ENCODE measurements at places on chromosomes 3 and 15.

- DNase-seq: no peak
Observed at GRCh38 chr15:96264801-96265515, 65.5 kb upstream of the NR2F2 start.

DNA sequence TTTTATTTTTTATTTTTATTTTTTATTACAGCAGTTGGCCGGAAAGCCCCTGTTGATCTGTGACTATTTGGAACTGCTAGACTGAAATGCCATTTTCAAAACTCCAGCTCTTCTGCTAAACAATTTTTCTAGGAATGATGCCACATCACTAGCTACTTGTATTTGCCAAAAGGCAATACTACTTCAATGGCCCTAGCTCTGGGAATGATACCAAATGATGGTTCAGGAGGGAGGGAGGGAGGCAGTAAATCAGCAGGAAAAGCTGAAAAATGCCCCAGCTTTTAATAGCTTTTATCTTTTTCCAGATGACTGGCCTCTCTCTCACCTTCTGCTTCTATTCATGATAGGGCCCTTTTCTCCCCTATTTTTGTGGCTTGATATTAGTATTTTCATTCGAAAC lies 2.6 kb upstream of the CHL1 start:
- no peak for DNase-seq

- DNase-seq: no peak
Observed at GRCh38 chr15:99282586-99282985, 31.3 kb downstream of the LRRC28 start.

DNA sequence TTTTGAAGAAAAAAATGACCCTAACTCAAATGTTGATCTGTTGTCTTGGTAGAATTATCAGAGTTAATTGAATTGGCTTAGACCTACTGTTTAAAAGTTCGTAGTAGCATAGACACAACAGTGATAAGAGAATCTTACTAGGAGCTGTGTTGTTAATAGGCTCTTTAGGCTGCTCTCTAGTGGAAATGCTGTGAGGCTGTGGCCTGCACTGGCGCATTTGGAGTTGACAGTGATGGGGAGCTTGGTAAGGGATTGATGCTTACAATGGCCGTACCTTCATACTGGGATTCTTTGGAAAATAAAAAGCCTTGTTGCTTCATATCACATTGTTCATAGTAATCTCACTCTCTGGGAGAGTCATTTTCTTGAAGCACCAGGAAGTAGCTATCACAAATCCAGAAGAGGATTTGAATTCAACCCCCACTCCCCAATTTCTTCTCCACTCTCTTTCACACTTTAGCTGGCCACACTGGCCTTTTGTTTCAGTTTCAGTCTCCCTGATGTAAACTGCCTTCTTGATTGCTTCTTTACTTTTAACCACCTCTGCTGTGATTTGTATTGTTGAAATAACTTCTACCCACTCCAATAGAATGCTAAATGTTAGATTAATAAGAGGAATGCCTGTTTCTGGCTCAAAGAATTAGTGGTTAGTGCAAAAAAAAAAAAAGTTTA lies 56.6 kb downstream of the CEP63 start:
- DNase-seq: no peak

- no peak for DNase-seq
Observed at GRCh38 chr3:7095116-7095515, 234.2 kb downstream of the GRM7 start.

DNA sequence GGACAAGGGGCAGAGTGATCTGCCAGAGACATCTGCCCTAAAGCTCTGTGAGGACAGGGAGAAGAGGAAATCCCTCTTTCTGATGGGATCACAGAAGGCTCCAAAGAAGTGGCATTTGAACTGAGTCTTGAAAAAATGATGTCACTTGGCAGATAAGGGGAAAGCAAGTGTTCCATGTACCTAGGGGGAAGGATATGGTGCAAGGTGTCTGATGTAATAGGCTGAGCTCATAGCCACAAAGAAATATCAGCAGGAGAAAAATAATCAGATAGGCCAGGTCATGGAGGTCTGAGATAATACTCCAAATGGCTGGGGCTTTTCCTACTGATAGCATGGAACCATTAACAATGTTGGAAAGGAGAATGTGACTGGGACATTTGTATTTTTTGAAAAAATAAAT lies 468.4 kb upstream of the MDFIC2 start:
- no peak for DNase-seq

- no peak for DNase-seq
Observed at GRCh38 chr15:77572186-77572585, 60.5 kb downstream of the LINGO1 start.

GRCh38 chr3:4413467-4413866 lies 53.6 kb downstream of the SUMF1 start:
- DNase-seq: no peak

DNA sequence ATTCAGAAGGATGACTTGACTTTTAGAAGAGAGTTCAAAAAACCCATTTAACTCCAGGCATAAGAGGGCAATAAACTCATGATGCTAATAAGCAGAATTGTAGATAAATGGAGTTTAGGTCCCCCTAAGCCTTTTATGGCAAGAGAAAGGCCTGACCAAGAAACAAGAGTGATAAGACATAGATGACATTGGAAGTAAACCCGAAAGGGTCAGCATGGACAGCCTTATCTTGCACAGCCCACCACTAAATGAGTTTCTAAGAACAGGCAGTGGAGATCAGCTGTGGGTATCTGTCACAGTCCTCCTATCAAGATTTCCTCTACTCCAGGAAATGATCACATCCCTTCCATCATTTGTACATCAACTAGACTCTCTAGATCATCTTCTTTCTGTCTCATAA lies 457.9 kb upstream of the ADAMTS9 start:
- no peak for DNase-seq

- no peak for DNase-seq
Observed at GRCh38 chr3:61686228-61686648, 124.9 kb downstream of the PTPRG start.

GRCh38 chr3:165617134-165617533 lies 220.1 kb downstream of the BCHE start:
- DNase-seq: no peak

- DNase-seq: no peak
Observed at GRCh38 chr15:59217876-59218498, 11.3 kb downstream of the LDHAL6B start.

DNA sequence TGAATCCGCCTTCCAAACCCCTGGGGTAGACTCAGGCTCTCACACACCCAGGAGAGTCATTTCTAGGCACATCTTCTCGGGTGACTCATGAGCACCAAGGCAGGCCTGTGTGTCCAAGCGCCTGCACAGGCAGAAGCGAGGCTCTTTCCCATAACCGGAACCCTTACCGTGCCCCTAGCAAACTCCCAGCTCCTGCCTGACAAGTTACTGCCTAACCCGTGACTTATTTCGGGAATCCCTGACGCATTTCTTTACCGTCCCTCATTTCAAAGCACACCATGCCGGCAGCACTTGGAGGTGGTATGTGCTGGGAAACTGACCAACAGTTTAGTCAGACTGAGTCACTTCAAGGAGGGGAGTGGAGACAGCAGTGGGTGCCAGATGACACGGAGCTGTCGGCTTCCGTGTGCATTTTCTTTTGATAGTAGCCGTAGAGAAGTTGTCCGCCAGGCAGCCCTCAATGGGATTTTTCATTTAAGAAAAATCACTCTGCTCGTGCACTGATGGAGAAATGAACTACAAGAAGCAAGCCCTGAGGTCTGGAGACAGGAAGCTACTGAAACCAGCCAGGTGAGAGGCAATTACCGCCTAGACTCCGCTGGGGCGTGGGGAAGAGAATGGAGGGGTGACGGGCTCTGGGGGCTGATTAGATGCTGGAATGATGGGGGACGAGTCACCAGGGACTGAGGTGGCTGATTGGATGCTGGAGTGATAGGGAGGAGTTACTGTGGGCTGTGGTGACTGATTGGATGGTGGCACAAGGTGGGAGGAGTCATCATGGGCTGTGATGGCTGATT lies 17.3 kb upstream of the HRH1 start:
- DNase-seq: no peak

GRCh38 chr3:186044968-186045367 lies 63.9 kb downstream of the ETV5 start:
- no peak for DNase-seq

DNA sequence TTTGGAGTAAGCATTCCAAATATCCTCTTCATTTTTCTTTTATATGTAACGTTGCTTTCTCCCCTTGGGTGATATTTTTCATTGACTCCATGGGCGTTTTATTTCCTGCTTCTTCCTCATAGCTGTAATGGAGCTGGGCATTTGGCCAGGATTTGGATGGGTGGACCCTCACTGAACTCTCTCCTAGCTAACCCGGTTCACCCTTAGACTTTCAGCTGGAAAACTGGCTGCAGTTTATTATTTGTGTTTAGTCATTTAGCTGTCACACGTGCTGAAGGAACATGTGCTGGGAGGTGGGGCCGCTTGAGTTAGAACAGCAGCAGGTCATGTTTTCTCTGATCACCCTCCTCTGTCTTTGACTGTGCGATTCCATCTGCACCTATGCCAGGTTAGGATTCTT lies 407.6 kb downstream of the ZIC1 start:
- DNase-seq: no peak

- no peak for DNase-seq
Observed at GRCh38 chr3:55446850-55447249, 40.3 kb downstream of the WNT5A start.

DNA sequence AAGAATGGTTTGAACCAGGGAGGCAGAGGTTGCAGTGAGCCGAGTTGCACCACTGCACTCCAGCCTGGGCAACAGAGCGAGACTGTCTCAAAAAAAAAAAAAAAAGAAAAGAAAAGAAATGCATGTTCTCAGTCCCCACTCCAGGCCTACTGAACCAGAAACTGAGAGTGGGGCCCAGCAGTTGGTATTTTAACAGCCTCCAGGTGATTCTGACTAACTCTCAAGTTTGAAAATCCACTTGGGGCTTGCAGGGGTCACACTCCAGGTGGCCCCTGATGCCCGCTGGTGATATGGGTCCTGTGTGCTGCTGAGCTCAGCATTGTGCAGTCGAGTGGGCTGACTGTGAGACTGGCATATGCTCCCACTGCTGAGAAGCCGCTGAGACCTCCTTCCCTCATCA lies 133.7 kb upstream of the C2CD4B start:
- no peak for DNase-seq

DNA sequence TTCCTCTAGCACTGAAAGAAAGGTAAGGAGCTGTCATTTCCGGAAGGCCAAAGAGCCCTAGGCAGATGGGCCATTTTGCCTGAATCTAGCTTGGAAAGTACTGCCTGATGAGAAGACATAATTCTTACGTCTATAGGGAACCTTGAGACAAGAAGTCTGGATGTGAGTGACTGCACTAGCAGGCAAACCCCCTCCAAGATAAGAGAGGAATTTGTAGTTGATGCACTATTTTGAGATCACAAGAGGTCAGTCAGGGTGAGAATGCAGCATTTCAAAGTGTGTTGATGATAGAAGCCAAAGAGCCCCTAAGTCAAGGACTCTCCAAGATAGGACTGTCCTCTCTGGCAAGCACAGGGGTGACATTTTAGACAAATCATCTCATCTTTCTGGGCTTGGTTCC lies 99.2 kb downstream of the HES1 start:
- no peak for DNase-seq

DNA sequence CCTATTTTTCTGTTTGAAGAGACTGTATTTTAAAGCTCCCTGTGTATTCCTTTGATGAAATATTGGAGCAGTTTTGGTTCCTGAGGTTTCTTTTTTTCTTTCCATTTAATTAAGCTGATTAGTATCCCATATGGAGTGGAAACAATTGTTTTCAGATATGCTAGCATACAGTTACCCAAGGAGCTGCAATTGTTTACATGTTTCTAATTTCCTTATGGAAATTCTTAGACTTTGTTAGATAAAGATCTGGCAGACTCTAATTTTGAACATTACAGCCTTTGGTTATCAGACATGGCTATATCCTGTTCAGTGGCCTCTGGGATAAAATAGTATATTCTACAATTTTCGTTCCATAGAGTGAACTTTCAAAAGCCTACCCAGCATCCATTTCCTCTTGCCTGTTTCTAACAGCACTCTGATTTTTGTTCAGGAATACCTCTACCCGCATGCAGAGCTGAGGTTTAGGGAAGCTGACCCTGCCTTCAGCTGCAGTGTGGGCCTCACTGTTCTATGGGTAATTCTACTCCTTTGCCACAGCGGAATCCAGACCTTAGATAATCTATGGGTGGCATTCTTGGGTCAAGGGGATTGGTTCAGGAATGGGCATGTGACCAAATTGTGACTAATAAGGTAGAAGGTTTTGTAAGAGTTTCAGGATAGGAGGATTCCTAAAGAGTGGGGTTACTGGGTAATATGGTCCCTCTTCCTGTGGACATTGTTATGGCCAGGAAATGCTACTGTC lies 161.1 kb upstream of the ANKRD28 start:
- DNase-seq: no peak

DNA sequence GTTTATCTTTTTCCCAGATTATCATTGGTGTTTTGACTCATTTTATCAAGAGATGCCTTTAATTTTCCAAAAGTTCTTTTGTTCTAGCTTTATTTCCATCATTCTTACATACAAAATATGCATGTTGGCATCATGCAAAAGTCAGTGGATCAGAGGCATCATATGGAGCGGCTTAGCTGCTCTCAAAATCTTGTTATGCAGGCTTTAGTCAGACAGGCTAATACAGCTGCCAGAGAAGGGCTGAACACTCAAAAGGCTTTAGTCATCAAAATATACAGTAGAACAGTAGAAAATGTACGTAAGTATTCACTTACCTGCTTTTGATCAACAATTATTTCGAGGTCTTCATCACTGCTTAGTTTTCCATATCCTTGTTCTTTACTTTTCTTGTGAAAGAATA lies 65.5 kb downstream of the PEX5L start:
- no peak for DNase-seq

- no peak for DNase-seq
Observed at GRCh38 chr15:86829245-86829644, 749.6 kb downstream of the AGBL1 start.

DNA sequence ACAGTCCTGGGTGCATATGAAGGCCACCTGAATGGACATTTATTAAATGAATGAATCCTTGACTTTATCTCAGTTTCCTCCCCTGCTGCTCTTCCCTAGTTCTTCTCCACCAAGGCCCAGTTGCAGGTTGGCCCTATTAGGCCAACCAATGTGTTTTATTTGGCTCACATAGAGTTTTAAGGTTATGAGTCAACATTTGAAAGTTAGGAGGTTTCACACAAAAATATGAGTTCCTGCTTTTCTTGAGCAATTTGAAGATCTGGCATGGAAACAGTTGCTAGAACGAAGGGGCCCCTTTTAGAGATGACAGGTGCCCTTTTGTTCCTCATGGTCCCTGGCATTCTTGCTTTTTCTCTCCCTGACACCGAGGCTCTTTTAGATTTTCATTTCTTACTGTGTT lies 83.0 kb upstream of the PDZRN3 start:
- DNase-seq: no peak

- DNase-seq: no peak
Observed at GRCh38 chr15:77627067-77627466, 5.6 kb downstream of the LINGO1 start.

Data from T-cell (primary cell).